Gastrocnemius medialis (tissue), 4 donors: ENCODE measurements at places on chromosomes 2 and 18.

DNA sequence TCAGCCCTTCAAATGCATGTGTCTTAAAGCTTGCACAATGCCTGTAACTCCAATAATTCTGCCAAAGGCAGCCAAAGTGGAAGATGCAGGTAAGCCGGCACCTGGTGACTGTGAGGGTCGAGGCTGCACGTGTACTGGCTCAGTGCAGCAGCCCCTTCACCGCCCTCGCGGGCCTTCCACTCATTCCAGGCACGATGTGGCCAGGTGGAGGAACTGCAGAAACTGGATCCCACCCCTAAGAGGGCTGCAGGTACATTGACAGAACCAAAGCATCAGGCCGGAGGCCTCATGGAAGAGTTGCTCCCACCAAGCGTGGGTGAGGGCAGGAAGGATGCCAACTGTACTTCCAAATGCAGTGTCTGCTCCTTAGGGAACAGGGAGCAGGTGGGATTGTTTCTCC is 253.4 kb downstream of the HDAC4 start:
- no peak for DNase-seq

- no peak for DNase-seq
Measured at GRCh38 chr18:46555724-46556123, 101.3 kb downstream of the LOXHD1 start.

DNA sequence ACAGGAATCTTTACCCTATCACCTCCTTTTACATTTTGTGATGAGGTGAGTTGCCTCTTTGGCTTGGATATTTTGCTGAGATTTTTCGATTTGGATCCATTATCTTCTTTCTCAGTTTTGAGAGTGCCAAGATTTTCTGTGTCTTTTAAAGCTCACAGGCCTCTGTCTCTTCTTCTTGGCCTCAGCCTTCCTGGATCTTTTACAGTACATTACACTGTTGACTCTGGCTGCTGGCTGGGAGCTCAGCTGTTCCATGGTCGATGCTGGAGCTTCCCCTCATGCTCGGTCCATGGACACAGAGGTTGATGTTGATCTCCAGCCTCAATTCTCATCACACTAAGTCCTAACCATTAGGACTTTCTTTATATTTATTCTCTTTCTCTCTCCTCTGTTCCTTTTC is 332.8 kb upstream of the UBE2E3 start:
- no peak for DNase-seq

DNA sequence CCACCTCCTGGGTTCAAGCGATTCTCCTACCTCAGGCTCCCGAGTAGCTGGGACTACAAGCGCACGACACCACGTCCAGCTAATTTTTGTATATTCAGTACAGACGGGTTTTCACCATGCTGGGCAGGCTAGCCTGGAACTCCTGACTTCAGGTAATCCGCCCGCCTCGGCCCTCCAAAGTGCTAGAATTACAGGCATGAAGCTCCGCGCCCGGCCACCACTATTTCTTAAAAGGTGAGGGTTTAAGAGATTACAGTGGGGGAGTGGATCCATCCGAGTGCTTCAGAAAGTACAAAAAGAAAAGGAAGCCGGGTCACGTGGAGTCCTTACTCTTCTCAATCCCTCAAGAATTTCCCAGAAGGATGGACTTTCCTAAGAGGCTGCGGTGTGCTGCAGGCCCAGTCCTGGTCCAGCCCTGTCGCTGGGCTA is 146.9 kb downstream of the ANKRD44 start:
- no peak for DNase-seq

GRCh38 chr2:169106563-169107545 is 37.5 kb downstream of the DHRS9 start:
- no peak for DNase-seq

- DNase-seq: no peak
Measured at GRCh38 chr2:228669690-228670089, 488.2 kb upstream of the SPHKAP start.

- DNase-seq: no peak
Measured at GRCh38 chr2:99725820-99726219, 236.0 kb upstream of the REV1 start.

DNA sequence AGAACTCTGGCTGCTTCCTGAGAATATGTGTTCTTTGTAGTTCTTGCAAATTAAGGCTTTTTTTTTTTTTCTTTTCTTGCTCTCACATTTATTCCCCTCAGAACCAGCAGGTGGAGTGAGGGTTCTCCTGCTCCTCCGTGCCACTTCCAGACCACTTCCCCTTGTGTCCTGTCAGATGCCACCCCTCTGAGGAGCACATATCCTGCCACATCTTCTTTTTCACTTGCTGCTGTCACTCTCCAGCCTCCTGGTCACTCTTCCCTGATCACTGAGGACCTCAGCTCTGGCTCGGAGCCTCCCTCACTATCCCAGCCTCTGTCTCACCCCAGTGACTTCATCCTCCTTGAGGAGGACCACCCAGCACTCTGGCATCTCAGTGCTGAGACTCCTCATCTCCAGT is 100.5 kb downstream of the TACR1 start:
- no peak for DNase-seq
